Naive thymus-derived CD4-positive, alpha-beta T cell (primary cell): ENCODE measurements at places on chromosomes 4 and X. TPM values are rescaled to one million over a fixed set of nuclear protein-coding genes. Genes with fewer than 3 reads are reported as not detected.

GRCh38 chr4:102348701-102349100 lies 3.4 kb upstream of the SLC39A8 start:
- DNase-seq: no peak

DNA sequence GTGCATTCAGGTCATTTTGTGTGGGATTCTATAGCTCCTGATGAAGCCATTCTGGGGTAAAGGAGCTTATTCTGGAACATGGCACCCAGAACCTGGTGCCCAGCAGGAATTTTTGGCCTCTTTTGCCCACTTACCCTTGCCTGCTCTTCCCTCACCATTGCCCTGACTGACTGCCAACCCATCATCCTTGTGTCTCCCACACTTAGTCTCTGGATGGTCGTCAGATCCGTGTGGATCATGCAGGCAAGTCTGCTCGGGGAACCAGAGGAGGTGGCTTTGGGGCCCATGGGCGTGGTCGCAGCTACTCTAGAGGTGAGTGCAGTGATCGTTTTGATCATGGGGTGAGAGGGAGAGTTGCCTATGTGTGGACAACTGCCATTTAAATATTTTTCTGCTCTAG lies 1.8 kb downstream of the RBM3 start:
- DNase-seq: no peak

- DNase-seq: peak; percentile 4
Observed at GRCh38 chrX:38561951-38562719, 793 bp downstream of the TSPAN7 start.

GRCh38 chr4:47536966-47537365 lies 51.9 kb downstream of the ATP10D start:
- DNase-seq: no peak

DNA sequence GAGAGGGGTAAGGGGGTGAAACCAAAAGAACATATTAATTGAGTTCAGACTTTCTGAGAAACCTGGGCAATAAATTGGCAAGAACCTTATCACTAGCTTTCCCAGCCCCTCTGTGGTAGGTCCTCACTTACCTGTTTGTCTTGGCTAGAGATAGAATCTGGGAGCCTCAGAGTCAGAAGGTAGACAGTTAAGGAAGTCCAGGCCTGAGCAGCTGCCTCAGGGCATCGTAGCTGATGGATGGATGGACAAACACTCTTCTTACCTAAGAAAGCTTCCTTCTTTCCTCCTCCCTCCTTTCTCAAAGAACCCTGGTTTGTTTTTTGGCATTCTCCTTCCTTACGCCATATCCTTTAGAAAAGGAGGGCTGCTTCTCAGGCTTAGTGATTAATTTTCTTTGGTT lies 24.4 kb downstream of the FRAS1 start:
- no peak for DNase-seq

DNA sequence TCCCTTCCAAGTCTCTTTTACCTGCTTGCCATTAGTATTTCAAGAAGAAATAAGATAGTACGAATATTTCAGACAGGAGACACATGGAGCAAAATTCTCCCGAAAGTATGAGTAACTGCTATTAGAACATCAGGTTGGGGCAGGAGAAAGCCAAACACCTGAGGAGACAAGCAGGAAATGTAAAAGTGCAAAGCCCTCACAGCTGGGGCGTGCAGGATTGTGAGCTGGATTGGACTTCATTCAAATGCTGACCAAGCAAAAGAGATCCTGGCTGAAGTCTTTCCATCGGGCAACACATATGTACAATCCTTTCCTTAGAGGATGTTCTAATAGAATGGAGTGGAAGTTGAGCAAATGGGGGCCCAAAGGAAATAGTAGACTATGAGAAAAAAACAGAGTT lies 76.8 kb downstream of the DTHD1 start:
- DNase-seq: no peak

GRCh38 chr4:90318193-90318592 lies 191.0 kb downstream of the CCSER1 start:
- no peak for DNase-seq

- no peak for DNase-seq
Observed at GRCh38 chrX:110050386-110050785, 47.5 kb downstream of the TMEM164 start.

GRCh38 chr4:155693015-155693663 lies 26.5 kb downstream of the GUCY1A1 start:
- no peak for DNase-seq

GRCh38 chr4:174217273-174218126 lies 66.0 kb downstream of the FBXO8 start:
- DNase-seq: no peak

DNA sequence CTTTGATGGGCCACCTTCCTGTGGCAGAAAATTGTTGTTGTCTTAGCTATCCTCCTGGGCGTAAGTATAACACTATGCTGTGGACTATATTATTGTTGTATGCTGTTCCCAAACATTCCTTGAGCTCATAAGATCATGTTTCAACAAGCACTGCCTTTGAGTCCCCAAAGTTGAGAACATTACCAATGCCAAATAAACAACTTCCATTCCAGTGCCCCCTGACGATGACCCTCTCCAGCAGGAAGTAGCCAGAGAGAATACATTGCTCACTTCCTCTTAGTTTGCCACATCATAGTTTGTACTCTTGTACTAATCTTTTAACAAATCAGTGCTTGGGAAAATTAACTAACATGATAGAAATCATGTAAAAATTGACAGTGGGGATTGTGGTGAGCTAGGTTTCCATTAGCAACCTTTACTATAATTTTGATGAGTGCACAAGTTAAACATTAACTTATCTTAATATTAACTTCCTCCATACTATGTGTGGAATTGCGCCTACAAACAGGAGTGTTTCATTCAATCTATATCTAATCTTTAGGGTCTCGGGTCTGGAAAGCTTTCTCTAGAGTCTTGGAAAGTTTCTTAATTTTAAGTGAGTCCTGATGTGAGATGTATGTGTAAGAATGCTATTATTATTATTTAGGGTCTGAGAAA lies 20.3 kb upstream of the DHX15 start:
- no peak for DNase-seq

DNA sequence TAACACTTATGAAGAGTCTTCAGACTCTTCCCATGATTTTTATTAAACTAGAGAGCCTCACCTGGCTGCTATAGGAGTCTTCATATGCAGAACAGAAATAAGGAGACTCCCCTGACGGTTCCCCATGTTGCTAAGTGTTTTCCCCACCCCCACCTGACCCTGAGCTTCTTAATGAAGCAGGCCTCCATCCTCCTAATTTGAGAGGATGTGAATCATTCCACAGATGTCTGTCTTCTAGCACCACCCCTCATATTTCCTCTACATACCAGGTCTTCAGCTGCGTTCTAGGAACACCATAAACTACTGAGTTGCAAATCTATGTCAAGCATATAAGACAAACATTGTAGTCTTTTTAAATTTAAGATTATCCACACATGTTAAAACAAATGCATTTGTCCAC lies 36.9 kb downstream of the RP2 start:
- DNase-seq: no peak

GRCh38 chr4:113607147-113607720 lies 154.3 kb downstream of the CAMK2D start:
- no peak for DNase-seq

- no peak for DNase-seq
Observed at GRCh38 chr4:106194801-106195200, 121.2 kb downstream of the TBCK start.

- DNase-seq: no peak
Observed at GRCh38 chr4:169618986-169619385, 1.4 kb upstream of the CLCN3 start.

DNA sequence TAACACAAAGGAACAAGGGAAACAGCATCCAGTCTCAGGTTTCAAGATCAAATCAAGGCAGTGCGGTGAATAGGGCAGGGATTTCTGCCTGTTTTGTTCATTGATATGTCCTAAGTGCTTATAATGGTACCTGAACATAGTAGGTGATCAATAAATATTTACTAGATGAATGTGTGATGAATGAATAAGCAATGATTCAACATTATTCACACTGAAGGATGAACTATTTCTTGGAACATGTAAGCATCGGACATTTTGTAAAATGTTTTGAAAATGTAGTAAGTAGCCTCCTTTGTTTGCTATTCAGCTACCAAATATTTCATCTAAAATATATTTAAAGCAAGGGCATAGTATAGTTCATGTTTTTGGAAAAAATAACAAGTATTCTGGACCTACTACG lies 67.8 kb downstream of the USP38 start:
- DNase-seq: no peak

DNA sequence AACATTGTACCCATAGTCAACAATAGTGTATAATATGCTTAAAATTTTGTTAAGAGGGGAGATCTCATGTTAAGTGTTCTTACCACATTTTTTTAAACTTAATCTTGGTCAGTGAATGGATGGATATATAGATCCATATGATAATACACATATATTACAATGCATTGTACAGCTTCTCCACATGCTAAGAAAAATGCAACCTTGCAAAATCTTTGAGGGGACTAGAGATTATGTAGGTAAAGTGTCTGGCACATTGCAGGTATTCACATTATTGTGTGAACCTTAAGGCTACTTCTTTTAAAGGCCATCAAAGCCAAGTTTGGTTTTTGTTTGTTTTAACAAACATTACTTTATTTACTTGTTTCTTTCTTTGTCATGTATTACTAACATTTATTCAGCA lies 10.4 kb upstream of the GPC3 start:
- DNase-seq: no peak

DNA sequence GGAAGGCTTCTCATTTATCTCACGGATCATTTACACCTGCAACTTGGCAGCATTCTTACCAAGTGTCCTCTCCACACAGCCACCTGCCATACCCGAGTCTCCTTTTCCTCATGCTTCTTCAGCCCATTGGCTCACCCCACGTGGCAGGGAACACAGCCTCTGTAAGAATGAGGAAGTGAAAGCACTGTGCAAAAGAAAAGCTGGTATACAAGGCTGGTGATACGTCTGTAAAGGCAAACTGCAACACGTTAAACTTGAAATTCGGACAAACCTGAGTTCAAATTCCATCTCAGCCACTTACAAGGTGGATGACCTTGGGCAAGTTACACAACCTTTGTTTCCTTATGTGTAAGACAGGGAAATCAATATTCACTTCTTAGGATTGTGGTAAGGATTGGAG lies 164.0 kb upstream of the RASGEF1B start:
- DNase-seq: no peak

DNA sequence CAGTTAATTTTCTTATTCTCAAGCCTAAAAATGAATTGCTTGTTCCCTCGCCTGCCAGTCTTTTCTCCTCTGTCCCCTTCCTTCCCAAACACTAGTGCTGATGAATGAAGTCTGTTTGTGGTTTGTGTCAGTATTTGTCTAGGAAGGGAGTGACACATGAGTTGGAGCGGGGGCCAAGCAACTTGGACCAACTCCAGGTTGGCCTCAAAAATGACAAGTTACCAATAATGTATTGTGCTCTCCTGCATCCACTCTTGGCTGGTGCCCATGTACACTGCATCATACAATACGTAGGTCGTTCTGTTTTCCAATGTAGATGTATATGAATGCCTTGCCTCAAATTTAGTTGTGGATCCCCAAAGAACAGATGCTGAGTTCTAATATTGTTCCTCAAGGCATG lies 223.0 kb upstream of the GPC4 start:
- no peak for DNase-seq

GRCh38 chr4:21420166-21420565 lies 528.4 kb downstream of the KCNIP4 start:
- DNase-seq: no peak

DNA sequence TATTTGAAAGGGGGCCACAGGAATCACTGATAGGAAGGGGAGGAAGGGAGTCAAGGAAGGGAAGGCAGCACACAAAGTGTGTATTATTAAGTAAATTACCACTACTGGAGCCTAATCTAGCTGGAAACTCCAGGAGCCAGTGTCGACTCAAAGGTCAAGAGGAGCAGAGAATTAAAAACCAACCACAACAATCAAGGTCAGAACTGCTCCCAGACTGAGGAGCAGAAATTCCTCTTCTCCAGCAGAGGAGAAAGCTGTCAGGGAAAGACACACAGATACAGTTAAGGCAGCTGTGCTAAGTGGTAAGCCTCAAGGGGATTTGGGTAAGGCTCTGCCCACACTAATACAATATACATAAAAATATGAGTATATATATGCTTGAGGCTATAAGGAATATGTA lies 87.5 kb upstream of the PTPN13 start:
- DNase-seq: no peak

DNA sequence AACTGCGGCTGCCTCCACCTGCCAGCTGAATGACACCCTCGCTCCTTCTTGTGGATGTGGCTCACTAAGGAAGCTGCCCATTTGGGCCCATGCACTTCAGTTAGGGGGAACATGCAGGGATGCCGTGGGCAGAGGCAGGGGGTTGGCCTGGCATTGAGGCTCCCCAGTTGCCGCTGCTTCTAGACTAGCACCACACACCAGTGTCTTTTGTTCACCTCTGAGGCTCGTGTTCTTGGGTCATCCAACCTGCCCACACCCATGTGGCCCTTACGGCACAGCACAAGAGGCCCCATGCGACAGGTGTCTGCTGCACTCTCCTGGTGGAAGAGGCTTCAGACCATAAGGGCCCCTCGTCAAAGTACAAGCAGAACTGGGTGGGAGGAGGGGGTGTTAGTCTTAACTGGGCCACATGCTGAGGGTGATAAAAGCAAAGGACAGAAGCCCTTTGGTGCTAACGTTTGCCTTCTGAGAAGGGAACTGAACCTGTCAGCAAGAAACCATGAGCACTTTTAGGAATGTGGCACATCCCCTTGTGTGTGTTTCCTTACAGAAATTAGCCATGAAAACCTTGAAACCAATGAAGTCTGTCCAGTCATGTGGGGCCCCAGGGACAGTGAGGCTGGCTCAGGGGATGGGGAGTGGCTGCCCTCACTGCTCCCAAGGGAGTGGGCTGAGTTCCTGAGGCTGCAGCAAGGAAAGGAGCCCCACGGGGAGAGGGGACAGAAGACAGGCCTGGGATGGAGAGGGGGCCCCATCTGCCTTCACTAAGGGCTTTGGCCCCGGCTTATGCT lies 39.2 kb downstream of the MAP7D3 start:
- DNase-seq: no peak

GRCh38 chrX:141958675-141959074 lies 55.0 kb downstream of the MAGEC1 start:
- DNase-seq: no peak

TMSB15A gene
- total RNA-seq: not detected

FGFR3 gene
- 0.92 and 1.0 TPM in 2 replicates for total RNA-seq

WDR17 gene
- total RNA-seq: 1.5 TPM

LEF1 gene
- 830 TPM for total RNA-seq

RAB9B gene
- 0.60 TPM for total RNA-seq

JCHAIN gene
- total RNA-seq: not detected

ATP6AP2 gene
- total RNA-seq: 98.6 TPM

DCHS2 gene
- 0.05 TPM for total RNA-seq

FGD1 gene
- total RNA-seq: not detected

RASL11B gene
- not detected for total RNA-seq

DGAT2L6 gene
- not detected for total RNA-seq

LRCH2 gene
- not detected for total RNA-seq

FGFBP1 gene
- not detected for total RNA-seq

ADH7 gene
- not detected for total RNA-seq

FRAS1 gene
- not detected in 2 replicates for total RNA-seq
